ENCODE measurements at places on chromosomes 12 and 14. TPM values are rescaled to one million over a fixed set of nuclear protein-coding genes. Genes with fewer than 3 reads are reported as not detected.
A peak's percentile ranks its signal among the peaks of the same experiment; 100 is the strongest.

PLBD2 gene
- total RNA-seq, result 27.0 TPM

ADCY4 gene
- total RNA-seq, result 9.0 TPM

TAS2R20 gene
- total RNA-seq, result 14.6 TPM

DBX2 gene
- 5.0 TPM for total RNA-seq

PKP2 gene
- 123 TPM for total RNA-seq

DACT1 gene
- total RNA-seq, result 42.6 TPM

MGP gene
- total RNA-seq, result 326 TPM

TRPV4 gene
- 3.8 TPM for total RNA-seq

ZNF891 gene
- total RNA-seq, result 4.1 TPM

DNA sequence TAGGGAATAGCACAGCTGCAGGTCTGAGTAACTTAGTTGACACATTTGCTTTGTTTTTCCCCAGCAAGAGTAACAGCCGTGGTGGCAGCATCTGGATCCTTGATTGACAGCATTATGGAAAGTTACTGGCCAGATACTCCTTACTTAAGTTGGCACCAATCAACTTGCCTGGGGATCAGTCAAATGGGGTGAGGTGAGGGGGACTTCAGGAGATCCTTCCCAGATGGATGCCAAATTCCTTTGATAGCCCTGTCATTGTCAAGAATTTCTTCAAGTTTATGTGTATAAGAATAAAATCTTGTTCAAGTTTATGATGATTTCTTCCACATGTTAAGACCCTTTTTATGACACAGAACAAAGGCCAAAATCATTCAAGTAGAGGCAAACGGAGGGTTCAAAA is 618.4 kb downstream of the SLC6A15 start:
- H3K27me3 ChIP-seq, result no peaks in the 10 kb centered on the region
- no peak overlapping the region for H3K4me3 ChIP-seq
- H3K27ac ChIP-seq, result no peak overlapping the region
- DNase-seq, result no peak
- no peaks in the 10 kb centered on the region for H3K36me3 ChIP-seq

DNA sequence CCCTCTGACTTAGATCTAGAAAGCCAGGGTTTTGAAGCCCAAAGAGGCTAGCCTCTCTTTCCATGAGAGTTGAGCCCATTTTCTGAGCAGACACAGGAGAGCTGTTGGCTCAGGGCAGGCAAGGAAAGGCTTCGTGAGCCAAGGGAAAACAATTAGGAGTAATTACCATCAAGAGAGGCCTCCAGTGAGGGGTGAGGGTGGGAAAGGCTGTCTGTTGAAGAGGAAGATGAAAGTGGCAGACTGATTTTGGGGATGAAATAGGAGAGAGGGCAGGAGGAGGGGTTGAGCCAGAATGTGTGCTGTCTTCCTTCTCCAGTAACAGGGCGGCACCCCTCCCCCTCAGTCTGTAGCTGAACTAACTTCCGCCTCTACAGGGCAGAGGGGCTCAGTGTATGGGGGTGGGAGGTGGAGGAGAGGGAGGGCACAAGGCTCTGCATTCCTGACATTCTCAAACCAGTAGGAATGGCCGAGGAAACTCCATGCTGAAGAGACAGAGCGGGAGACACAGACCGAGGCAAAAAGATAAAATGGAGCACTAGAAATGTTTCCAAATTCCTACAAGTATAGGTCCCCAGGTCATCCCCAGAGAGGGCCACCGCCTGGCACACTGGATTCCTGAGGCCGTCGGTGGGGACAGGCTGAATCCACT is 33.1 kb upstream of the COL2A1 start:
- no peak overlapping the region for H3K4me3 ChIP-seq
- H3K4me1 ChIP-seq, result peaks cover 27% of the 10 kb centered on the region
- H3K27me3 ChIP-seq, result peaks cover 2% of the 10 kb centered on the region
- H3K27ac ChIP-seq, result peak overlapping the region; percentile 73
- DNase-seq, result no peak
- H3K36me3 ChIP-seq, result no peaks in the 10 kb centered on the region

- no peaks in the 10 kb centered on the region for H3K36me3 ChIP-seq
- H3K4me1 ChIP-seq, result no peaks in the 10 kb centered on the region
- no peak for DNase-seq
- no peak overlapping the region for H3K4me3 ChIP-seq
- H3K27ac ChIP-seq, result no peak overlapping the region
- H3K27me3 ChIP-seq, result no peaks in the 10 kb centered on the region
Measured at GRCh38 chr14:56205881-56206280, 87.7 kb downstream of the PELI2 start.

- H3K27me3 ChIP-seq, result no peaks in the 10 kb centered on the region
- DNase-seq, result peak; percentile 51
- H3K4me1 ChIP-seq, result no peaks in the 10 kb centered on the region
- no peak overlapping the region for H3K27ac ChIP-seq
- H3K4me3 ChIP-seq, result no peak overlapping the region
Measured at GRCh38 chr14:37903343-37904191, 304.1 kb upstream of the SSTR1 start.

- peaks cover 3% of the 10 kb centered on the region for H3K36me3 ChIP-seq
- no peak for DNase-seq
- H3K27ac ChIP-seq, result no peak overlapping the region
- peaks cover 25% of the 10 kb centered on the region for H3K4me1 ChIP-seq
Measured at GRCh38 chr12:113333877-113334785, 778 bp downstream of the SLC8B1 start.

GRCh38 chr12:64608901-64609535 is 1.3 kb upstream of the RASSF3 start:
- no peaks in the 10 kb centered on the region for H3K36me3 ChIP-seq
- peaks cover 15% of the 10 kb centered on the region for H3K4me1 ChIP-seq
- DNase-seq, result no peak

- H3K27ac ChIP-seq, result no peak overlapping the region
- no peaks in the 10 kb centered on the region for H3K27me3 ChIP-seq
Measured at GRCh38 chr12:12927211-12928079, 24.5 kb downstream of the GPRC5D start.

GRCh38 chr12:127680516-127680915 is 586.5 kb upstream of the TMEM132C start:
- H3K36me3 ChIP-seq, result no peaks in the 10 kb centered on the region
- H3K4me3 ChIP-seq, result no peak overlapping the region
- no peaks in the 10 kb centered on the region for H3K27me3 ChIP-seq
- peaks cover 7% of the 10 kb centered on the region for H3K4me1 ChIP-seq
- DNase-seq, result no peak
- no peak overlapping the region for H3K27ac ChIP-seq

GRCh38 chr14:30194741-30195148 is 267.1 kb upstream of the PRKD1 start:
- H3K27me3 ChIP-seq, result no peaks in the 10 kb centered on the region
- no peak overlapping the region for H3K4me3 ChIP-seq
- H3K27ac ChIP-seq, result peak overlapping the region; percentile 43
- no peaks in the 10 kb centered on the region for H3K36me3 ChIP-seq
- peak; percentile 22 for DNase-seq

DNA sequence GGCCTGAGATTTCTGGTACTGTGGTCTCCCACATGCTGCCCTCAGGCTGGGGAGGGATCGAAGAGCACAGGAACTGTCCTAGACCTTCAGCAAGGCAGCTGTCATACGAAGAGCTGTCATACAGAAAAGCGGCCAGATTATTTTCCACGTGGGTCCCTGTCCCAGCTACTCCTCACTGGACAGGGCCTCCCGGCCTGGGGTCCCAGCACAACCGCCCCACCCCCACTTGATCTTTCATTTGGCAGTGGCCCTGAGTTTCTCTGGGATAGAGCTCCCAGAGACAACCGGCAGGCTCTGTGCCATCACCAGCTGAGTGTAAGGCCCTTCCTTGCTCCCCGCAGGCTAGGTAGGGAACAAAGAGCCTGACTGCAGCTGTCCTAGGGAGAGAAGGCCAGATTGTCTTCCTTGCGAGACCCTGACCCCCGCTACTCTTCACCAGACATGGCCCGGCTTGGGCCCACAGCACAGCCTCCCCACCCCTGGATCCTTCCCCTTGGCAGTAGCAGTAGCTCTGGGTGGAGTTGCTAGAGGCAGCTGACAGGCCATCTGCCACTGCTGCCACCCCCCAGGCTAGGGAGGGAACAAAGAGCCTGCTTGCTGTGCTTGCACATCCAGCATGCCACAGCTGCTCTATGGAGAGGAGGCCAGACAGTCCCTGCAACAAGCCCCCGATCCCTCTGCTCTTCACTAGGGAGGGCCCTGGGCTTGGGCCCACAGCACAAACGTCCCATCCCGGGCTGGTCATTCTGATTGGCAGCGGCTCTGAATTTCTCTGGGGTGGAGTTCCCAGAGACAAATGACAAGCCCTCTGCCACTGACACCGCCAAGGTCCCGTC is 3.1 kb upstream of the OR4N2 start:
- no peak overlapping the region for H3K27ac ChIP-seq
- H3K36me3 ChIP-seq, result no peaks in the 10 kb centered on the region
- H3K27me3 ChIP-seq, result no peaks in the 10 kb centered on the region
- DNase-seq, result no peak
- no peak overlapping the region for H3K4me3 ChIP-seq
- H3K4me1 ChIP-seq, result no peaks in the 10 kb centered on the region

DNA sequence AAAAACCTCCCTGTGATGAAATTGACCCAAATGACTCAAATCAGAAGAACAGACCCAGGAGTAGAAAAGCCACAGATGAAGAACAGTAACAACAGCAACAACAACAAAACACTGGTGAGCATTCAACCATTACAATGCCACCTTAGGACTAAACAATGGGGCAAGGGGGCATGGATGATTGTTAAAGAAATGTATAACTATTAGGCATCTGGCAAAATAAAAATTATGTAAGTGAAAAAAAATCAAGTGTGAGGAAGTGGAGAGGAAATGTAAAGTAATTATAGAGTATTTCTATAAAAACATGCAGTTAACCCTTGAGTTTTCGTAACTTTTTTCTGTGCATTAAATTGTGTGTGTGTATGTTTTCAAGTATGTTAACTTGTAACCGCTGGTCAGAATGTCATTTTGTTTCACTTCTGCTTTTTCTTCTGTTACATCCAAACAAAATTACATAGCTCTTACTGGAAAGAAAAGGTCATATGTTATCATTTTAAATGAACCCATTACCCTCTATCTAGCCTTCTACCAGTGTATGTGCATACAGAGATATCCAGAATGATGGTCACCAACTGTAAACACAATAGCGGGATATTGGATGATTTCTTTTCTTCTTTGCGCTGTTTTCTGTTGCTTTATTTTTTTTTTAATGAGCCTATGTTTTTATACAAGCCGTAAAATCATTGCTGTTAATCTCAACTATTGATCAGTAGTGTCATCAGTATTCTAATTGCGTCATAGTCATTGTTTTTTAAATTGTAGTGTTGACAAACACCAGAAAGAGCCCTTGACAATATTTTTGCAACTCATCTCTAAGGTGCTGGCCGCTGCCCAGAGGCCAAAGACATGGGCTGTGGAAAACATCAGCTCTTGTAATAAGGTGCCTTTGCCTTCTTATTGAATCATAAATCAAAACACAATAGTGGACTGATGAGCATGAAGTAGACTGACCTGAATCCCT is 170.6 kb downstream of the CRADD start:
- no peaks in the 10 kb centered on the region for H3K27me3 ChIP-seq
- peaks cover 8% of the 10 kb centered on the region for H3K4me1 ChIP-seq
- no peaks in the 10 kb centered on the region for H3K36me3 ChIP-seq
- H3K27ac ChIP-seq, result no peak overlapping the region
- DNase-seq, result no peak
- no peak overlapping the region for H3K4me3 ChIP-seq

- no peak for DNase-seq
- H3K27me3 ChIP-seq, result no peaks in the 10 kb centered on the region
- no peak overlapping the region for H3K27ac ChIP-seq
- no peaks in the 10 kb centered on the region for H3K4me1 ChIP-seq
Measured at GRCh38 chr14:106551265-106551664, 1024.9 kb downstream of the TMEM121 start.

DNA sequence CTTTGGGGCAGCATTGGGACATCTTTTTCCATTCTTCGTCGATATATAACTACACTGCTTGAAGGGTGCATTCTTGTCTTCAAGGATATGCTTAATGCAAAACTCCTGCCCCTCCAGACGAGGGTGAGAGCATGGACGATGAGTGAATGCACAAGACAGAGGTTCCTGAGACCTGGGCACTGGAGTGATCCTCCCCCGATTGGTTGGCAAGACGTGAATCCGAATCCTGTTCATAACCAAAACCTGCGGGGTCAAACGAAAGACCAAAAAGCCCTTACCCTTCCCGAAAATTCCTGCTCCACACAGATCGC is 684 bp downstream of the KANSL2 start:
- H3K27me3 ChIP-seq, result no peaks in the 10 kb centered on the region
- no peak for DNase-seq
- peaks cover 20% of the 10 kb centered on the region for H3K4me1 ChIP-seq

GRCh38 chr12:15575671-15576541 is 213.3 kb downstream of the EPS8 start:
- no peaks in the 10 kb centered on the region for H3K36me3 ChIP-seq
- no peaks in the 10 kb centered on the region for H3K27me3 ChIP-seq
- DNase-seq, result no peak
- H3K27ac ChIP-seq, result no peak overlapping the region
- no peak overlapping the region for H3K4me3 ChIP-seq
- H3K4me1 ChIP-seq, result no peaks in the 10 kb centered on the region

DNA sequence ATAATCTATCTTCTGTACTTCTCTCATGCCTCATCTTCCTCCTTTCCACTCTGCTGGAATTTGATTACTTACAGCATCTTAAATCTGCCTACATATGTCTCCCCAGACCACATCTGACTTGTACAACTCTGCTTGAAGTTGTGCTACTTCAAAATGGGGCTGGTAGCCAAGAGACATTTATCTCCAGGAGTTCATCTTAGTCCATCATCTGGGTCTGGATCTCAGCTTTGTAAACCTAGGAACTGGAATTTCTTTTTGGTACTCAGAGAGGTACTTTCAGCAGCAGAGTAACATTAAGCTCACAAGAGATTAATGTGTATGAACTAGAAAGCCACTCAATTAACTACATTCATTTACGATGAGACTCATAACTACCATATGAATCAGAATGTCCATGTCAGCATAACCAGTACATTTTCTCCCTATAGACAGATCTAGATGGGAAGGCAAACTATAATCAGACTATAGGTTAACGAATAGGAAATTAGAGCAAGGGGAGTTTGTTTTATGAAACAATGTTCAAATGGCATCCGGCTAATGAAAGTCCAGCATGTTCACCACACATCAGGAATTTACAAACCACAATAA is 178.8 kb downstream of the CEP128 start:
- H3K36me3 ChIP-seq, result no peaks in the 10 kb centered on the region
- no peaks in the 10 kb centered on the region for H3K27me3 ChIP-seq
- no peak overlapping the region for H3K27ac ChIP-seq
- no peak for DNase-seq
- no peak overlapping the region for H3K4me3 ChIP-seq
- H3K4me1 ChIP-seq, result no peaks in the 10 kb centered on the region

- H3K27ac ChIP-seq, result no peak overlapping the region
- no peaks in the 10 kb centered on the region for H3K36me3 ChIP-seq
- no peaks in the 10 kb centered on the region for H3K4me1 ChIP-seq
Measured at GRCh38 chr14:30669594-30669993, 47.5 kb downstream of the SCFD1 start.

GRCh38 chr12:7609495-7609894 is 56.2 kb downstream of the APOBEC1 start:
- no peak overlapping the region for H3K4me3 ChIP-seq
- H3K27ac ChIP-seq, result no peak overlapping the region
- H3K4me1 ChIP-seq, result no peaks in the 10 kb centered on the region

Measured in spinal cord (tissue), 10 donors.